KBM-7 (cell line): ENCODE measurements at places on chromosomes 7 and 10.

DNA sequence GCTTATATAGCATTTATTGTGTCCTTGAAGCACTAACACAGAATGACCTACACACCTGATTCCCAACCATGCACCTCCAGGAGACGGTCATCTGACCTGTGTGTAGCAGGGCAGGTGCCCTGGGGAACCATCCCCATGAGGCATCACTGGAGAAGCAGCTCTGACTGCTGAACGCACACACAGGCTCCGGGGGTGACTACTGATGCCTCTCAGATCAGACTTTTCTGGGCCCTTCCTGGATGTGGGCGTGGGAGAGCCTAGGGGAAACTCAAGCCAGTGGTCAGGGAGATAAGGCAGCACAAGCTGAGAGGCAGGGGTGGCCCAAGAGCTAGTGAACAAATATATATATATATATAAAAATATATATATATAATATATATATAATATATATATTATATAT is 37.6 kb downstream of the CPXM2 start:
- no peak for DNase-seq

- no peak for DNase-seq
Measured at GRCh38 chr7:101985903-101986734, 168.7 kb downstream of the CUX1 start.

GRCh38 chr7:130329681-130330080 is 14.9 kb upstream of the CPA5 start:
- DNase-seq = no peak

- DNase-seq = no peak
Measured at GRCh38 chr7:16135658-16136057, 285.7 kb downstream of the CRPPA start.

GRCh38 chr7:91187061-91187460 is 77.2 kb upstream of the FZD1 start:
- no peak for DNase-seq

- DNase-seq = no peak
Measured at GRCh38 chr10:77801474-77802161, 124.9 kb downstream of the DLG5 start.

DNA sequence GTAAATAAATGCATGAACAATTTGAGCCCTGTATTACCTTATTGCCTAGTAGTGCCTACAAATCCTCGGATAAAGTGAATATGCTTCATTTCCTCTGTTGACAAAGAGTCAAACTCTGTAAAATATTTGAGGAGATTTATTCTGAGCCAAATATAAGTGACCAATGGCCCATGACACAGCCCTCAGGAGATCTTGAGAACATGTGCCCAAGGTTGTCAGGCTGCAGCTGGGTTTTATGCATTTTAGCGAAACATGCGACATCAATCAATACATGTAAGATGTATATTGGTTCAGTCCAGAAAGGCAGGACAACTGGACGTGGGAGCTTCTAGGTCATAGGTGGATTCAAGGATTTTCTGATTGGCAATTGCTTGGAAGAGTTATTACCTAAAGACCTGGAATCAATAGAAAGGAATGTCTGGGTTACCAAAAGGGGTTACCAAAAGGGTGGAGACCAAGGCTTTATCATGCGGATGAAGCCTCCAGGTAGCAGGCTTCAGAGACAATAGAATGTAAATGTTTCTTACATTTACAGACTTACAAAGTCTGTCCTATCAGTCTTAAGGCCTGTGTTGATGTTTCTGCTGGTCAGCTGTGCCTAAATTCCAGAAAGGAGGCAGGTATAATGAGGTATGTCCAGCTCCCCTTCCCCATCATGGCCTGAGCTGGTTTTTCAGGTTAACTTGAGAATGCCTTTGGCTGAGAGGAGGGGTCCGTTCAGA is 220.1 kb upstream of the FZD1 start:
- no peak for DNase-seq

GRCh38 chr10:6141296-6142151 is 52.7 kb downstream of the RBM17 start:
- DNase-seq = no peak

DNA sequence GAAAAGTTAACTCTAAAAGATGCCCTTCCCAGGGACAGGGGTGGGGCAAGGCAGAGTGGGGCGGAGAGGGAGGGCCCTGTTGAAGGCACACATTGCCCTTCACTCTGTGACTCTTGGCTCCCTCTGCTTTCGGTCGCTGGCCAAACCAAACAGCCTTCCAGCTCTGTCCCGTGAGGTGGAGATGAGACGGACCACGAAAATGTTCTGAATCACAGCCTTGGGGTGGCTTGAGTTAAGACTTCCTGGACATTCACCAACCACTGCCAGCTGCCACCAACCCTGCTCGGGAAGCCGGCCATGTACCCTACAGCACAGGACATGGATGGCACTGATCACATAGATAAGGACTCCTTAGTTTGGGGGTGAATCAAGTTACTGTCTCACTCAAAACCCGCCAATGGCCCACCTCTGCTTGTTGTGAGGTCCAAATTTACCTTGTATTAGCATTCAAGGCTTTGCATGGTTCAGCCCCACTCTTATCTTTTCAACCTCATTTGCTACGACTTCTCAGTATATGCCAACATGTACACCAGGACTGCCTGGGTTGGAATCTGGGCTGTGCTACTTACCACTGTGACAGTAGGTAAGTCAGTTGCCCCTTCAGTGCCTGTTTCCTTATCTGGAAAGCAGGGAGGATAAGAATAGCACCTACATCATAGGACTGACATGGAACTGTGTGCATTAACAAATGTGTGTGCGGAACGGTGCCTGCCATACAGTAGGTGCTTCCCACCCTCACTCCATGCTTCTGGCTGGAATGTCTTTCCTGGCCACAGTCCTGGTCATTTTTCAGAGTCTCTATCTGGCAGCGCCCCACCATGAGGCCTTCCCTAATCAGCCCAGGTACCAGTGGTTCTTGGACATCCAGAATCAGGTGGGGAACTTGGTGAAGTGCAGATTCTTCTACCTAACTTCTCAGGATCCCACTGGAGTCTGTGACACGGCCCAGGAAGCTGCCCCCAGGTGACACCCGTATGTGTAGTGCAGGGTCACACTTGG is 28.0 kb downstream of the ITPRIP start:
- DNase-seq = no peak

DNA sequence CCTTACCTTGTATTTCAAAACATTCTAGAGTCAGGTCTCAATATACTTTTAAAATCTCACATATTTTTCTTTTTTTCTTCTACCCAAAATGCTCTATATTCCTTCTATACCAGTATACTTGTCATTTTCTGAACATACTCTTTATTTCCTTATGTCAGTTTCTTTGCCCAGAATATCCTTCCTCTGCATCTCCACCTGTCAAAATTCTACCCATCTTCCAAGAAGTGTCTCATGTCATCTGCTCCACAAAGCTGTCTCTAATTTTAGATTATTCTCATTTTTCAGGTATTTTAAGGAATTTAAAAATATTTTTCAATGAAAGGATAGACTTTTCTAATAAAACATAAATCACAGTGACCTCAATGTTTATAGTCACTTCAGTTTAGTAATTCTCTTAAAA is 328.0 kb upstream of the SMIM30 start:
- DNase-seq = no peak

DNA sequence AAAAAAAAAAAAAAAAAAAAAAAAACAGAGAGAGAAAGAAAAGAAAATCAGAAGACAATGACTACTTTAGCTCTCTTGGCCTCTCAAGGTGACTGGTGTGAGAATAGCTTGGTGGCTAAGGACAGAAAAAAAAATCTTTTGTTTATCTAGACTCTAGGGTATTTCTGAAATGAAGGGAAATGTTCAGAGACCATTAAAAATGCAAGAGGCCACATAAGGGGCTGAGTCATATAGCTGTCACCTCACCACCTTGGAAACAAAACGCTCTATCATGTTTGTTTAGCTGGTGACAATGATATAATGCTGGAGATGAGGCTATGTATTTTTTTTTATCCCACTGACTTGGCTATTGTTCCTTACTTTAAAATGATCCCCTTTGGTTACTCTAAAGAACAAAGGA is 287.0 kb upstream of the CDC14C start:
- DNase-seq = no peak

DNA sequence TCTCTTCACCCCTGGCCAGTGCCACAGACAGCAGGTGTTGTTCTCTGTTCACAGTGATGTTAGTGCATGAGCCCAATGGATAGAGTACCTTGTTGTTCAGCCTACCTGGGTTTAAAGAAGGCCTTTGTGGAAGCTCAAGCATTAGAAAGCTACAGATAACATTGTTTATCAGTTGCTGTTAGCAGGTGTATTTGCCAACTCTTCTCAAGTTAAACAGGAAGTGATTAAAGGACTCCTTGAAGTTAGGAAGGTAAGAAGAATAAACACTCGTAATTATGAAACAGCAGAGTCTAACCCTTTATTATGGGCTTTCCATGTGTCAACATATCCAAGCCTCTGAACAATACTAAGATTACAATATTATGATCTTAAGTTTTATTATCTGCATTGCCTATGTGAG is 25.9 kb downstream of the RGR start:
- DNase-seq = no peak

GRCh38 chr10:17871036-17871435 is 61.9 kb downstream of the MRC1 start:
- DNase-seq = no peak

DNA sequence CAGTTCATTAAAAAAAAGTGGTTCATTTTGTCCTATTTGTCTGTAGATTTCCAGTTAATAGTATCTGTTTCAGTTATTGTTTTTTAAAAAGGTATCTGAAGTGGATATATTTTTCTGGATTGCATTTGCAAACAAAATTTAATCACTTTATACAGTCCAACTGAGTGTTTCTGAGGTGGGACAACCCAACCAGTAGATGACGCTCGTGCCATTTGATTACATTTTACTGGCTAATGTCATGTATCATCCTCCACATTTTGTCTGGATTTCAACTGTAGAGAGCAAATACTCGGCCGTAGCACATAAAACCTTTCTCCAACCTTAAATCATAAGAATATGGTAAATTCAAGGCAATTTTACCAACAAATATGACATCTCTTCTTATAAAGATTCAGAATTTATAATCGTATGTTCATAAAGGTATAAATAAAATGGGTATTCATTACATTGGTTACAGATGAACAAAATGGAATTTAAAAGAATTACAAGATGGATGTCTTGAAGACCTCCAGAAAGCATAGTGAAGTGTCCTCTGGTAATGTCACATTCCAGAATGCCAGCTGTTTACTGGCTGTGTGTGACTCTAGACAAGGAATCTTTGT is 789.0 kb downstream of the PHTF2 start:
- DNase-seq = peak; percentile 10

- DNase-seq = no peak
Measured at GRCh38 chr10:61760943-61761824, 98.5 kb downstream of the CABCOCO1 start.

DNA sequence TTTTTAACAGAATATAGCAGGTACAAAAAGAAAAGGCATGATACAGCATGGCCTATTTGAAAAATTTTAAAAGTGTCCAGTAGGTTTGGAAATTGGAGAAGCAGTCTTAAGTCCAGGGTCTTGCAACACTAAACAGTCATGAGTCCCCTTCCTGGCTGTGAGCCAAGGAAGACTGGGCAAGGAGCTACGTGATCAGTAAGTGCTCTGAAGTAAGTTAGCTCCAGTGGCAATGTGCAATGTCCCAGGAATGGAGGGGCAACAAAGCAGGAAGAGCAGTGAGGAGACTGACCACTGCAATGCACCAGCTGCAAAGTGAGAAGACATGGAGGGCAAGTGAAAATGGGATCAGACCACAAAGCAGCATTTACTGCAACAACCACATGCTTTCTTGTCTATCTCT is 72.9 kb upstream of the GRID1 start:
- peak; percentile 24 for DNase-seq

- DNase-seq = peak; percentile 4
Measured at GRCh38 chr7:24052572-24053260, 231.3 kb upstream of the NPY start.

- DNase-seq = no peak
Measured at GRCh38 chr10:97518301-97519043, 19.7 kb downstream of the UBTD1 start.

DNA sequence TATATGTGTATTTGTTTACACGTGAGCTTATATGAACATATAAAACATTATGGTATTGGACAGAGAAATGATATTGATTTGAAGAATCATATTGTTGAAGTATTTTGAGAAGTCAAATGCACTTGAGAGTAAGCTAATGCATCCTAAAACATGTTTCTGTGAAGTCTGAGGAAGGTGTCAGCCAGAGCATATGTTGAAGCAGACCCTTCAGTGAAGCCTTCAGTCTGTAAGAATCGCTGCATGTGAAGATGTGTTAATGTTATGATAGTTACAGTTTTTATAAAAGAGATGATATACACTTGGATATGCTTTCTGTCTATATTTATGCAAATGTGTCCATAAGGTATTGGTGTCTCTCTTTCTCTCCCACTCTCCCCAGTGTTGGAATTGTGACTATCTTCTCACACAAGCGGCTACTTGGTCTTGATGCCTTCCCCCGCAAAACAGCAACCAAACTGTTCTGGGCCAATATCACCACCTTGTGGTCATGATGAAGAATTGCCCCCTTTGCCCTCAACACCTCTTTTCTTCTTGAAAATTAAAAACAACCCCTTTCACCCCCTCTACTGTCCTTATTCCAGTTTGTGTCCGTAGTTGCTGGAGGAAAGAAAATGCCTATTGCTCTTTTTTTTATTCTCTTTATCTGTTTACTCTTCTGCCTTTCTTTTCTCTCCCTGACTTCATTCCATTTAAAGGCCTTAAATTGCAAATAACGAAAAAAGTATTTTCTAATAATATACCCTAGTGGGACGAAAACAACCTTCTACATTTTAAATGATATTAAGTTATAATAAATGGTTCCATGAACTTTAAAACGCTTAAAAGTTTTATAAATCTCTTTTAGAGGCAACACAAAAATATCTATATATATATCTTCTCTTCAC is 64.9 kb downstream of the IKZF1 start:
- DNase-seq = peak; percentile 91

DNA sequence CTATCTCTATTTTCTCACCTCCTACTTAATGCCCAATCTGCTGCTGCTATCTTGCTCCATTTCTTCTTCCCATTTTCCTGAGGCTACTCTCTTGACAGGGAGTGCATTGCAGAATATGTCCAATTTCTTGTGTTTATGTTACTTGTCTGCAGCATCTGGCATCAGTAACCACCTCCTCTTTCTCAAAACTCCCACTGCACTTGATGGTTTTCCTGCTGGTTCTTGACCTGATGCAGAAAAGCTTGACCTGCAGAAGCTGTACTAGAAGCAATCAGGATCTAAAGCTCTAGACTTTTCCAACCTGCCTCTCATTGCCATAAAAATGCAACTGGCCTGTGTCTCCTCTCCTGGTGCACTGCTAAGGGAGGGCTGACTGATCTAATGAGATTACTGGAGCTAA is 287.8 kb downstream of the ZEB1 start:
- DNase-seq = no peak

DNA sequence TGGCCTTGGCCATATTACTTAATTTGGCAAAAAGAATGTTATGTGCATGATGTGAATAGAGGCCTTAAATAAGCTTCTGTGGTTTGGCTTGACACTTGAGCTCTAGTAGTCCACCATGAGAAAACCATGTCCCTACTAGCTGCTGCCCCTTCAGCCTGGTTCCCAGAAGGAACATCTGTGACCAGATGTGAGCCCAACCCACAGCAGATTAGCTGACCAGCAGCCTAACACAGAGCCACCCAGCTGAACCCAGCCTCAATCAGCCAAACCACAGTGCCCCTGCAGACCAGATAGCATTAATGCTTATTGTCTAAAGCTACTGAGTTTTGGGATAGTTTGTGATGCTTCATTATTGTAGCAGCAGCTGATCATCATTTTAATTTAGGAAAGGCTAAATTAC is 16.6 kb downstream of the JAZF1 start:
- DNase-seq = no peak
